Skeletal muscle cell (primary cell): ENCODE measurements at places on chromosomes 16 and 17.

DNA sequence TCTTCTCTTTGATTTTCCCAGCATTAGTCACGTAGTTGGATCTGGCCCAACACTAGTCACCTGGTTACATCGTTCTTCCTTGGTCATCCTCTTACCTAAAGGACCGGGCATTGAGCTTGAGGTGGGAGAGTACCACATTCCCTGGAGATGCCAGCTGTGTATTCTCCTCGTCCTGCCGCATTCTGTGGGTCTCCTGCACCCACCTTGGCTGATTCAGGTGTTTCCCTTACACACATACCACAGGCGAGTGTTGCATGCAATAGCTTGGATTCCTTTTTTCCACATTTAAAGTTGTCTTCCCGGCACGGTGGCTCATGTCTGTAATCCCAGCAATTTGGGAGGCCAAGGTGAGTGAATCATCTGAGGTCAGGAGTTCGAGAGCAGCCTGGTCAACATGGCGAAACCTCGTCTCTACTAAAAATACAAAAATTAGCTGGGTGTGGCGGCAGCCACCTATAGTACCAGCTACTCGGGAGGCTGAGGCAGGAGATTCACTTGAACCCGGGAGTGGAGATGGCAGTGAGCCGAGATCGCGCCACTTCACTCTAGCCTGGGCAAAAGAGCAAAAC is 21.6 kb upstream of the CLEC18C start:
- no peak for DNase-seq

- DNase-seq = no peak
Measured at GRCh38 chr16:29925105-29925756, 795 bp downstream of the KCTD13 start.

DNA sequence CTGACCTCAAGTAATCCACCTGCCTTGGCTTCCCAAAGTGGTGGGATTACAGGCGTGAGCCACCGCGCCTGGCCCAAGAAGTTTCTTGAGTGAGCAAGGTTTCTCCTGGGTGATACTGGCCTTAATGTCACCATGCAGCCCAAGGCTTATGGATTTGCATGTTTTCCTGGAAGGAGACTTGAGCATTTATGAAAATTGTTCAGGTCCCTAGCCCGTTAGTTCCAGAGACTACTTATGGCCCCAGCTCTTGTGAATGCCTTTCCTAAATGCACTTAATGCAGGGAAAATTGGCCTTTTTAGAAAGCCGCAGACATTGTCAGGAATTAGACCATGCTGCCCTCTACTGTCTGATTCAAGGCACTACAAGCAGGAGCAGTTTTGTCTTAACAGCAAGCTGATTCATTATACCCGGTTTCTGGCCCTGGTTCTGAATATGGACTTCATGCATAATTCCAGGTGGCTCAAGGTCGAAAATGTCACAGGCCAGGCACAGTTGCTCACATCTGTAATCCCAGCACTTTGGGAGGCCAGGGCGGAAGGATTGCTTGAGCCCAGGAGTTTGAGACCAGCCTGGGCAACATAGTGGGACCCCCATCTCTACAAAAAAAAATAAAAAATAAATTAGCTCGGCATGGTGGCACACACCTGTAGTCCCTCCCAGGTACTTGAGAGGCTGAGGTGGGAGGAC is 91.3 kb downstream of the SNX29 start:
- DNase-seq = peak; percentile 48

DNA sequence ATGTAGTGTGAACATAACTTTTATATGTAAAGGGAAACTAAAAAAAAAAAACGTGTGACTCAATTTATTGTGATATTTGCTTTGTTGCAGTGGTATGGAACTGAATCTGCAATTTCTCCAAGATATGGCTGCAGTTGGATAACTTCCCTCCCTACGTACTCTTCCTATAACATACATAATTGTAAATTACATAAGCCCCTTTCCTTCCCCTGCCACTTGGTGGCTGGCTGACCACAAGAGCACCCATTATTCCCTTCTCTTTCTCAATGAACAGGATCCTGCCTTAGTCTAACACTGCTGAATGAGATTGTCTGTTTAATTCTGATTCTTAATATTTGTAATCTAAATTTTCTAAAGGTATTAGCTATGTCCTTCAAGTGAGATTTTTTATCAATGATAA is 27.8 kb downstream of the CCL4 start:
- no peak for DNase-seq

GRCh38 chr17:40093005-40093579 is 7.3 kb downstream of the NR1D1 start:
- DNase-seq = no peak

DNA sequence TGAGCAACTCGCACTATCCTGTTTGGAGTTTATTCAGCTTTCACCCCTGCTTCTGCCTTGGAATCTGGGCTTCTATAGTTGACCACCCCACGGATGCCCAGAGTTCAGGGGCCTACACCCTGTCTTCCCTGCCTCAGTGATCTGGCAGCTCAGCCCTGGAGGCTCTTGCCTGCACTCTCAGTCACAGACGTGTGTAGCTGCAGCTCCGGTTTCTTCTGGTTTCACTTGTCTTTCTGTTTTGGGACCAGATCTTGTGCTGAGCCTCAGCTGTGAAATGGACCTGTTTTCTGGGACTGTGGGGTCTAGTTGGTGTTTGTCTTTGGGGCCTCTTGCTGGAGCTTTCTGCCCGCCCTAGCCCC is 5.8 kb downstream of the GPT2 start:
- no peak for DNase-seq
